Effector CD4-positive, alpha-beta T cell (primary cell): ENCODE measurements at places on chromosomes 7 and 10.

DNA sequence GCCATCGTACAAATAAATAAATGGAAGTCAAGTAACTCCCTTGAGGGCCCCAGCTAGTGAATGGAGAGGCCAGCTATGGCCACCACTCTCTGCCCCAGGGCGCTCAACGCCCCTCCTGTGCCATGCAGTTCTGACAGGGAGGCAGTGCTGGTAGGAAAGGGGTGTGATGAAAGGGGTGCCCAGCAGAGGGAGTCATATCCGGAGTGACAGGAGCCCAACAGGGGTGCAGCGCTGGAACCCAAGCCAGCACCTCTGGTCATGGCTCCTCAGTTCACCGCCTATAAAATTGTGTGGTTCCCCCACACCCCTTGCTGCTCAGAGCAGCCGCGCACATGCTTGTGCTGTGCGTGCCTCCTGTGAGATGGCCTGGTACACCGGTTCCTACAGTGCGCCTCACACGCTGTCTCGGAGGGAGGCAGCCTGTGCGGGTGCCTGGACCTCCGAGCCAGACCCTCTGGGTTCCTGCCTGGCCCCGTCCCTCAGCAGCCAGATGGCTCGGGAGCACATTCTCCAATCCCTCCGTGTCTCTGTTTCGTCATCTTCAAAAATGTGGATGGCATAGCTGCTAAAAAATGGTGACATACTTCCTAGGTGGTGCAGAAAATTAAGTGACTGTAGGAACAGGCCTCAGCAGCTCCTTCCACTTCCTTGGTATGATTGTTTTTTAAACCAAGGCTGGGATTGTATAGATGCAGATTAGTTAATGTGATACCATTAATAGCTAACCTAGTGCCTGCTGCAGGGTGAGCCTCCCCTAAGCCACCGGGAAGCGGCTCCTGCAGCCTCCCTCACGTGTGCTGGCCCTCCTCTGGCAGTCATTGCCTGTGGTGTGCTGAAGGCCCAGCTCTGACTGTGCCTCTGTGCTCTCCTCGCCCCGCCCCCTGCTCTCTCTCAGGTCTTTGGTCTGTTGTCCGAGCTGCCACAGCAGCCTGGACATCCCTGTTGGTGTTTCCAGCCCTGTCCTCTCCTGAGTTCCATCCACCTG lies 125.8 kb downstream of the EGFR start:
- DNase-seq = no peak

DNA sequence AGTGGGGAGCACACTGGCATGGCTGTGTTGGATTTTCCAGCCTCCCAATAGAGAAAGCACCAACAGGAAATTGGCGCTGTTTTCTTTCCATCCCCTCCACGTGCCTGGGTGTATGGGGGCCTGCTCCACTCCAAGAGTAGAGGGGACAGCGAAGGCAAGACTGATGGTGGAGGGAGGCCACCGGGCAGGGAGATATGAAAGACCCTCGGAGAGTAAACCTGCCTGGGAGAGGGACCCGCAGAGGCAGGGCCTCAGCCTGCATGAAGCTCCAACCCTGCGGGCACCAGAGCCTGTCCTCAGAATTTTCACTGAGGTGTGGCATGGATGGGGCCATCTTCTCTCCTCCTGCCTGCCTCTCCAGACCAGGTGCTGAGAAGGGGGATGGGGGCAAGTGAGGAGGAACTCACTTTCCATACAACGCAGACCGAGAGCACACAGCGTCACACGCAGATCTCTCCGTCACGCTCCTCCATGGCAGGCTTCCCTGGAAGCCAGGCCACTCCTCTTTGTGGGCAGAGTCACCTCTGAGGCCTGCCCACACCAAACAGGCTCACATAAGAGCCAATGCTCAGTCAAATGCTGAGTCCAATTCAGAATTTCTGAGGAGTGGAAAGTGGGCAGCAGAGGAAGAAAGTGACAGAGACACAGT lies 18.8 kb downstream of the ANXA11 start:
- DNase-seq = no peak

- no peak for DNase-seq
These were observed 69.2 kb downstream of the SDK1 start for GRCh38 chr7:3370068-3370830.

GRCh38 chr10:129305046-129305445 lies 162.0 kb upstream of the MGMT start:
- no peak for DNase-seq

DNA sequence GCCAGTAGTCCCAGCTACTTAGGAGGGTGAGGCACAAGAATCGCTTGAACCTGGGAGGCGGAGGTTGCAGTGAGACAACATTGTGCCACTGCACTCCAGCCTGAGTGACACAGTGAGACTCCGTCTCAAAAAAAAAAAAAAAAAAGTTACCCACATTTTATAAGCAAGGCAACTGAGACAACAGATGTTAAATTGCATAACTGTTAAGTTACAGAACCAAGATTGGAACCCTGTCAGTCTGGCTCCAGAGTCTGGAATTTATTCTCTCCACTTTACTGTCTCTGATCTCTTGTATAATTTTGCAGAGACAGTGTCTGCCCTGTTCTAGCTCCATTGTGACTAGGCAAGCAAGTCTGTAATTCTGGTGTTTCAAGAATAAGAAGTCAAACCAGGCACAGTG lies 6.2 kb upstream of the ITGB1 start:
- DNase-seq = no peak

DNA sequence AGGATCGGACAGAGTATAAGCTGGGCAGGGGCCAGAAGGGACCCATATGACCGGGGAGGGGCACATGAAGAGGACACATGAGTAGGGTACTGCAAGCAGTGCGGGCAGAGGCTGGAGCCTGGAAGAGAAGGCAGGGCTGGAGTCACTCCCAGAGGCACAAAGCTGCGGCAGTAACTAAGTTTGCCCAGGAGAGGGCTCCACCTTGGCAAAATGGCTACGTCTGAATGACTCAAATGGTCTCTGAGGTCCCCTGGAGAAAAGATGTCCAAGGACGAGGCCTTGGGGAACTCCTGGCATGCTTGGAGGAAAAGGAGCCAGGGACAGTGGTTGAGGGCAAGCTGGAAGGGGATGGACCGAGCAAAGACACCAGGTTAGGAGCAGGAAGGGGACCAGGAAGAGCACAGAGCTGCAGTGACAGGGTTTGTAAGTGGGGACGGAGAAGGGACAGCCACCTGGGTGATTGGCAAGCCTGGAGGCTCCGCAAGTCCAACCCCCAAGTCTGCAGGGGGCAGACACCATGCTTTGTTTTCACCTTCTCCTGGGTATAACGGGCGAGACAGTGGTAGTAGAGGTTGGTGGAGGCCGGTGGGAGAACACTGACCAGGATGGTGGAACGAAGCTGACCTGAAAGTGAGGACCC lies 43.1 kb upstream of the LBX1 start:
- DNase-seq = peak; percentile 46

DNA sequence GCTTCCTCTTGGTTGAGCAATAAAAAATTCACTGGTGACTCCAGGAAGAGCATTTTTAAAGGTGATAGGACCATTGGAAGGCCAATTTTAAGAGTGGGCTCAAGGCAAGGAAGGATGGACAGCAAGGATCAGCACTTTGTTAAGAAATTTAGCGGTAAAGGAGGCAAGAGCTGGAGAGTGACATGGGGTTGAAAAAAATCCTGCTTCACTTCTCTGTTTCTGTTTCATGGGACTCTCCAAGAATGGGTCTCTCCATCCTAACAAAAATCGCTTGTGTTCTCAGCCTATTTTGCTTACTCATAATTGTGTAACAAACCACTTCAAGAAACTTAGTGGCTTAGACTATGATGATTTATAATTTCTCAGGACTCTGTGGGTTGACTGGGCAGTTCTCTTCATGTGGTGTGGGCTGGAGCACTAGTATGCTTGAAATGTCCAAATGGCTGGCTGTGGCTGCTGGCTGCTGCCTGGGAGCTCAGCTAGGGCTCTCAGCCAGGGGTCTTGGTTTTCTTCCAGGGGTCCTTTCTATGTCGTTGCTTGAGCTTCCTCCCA lies 59.8 kb upstream of the ZNRF2 start:
- DNase-seq = no peak
